Bone marrow (tissue), 2 donors: ENCODE measurements at places on chromosomes 16 and 17.

DNA sequence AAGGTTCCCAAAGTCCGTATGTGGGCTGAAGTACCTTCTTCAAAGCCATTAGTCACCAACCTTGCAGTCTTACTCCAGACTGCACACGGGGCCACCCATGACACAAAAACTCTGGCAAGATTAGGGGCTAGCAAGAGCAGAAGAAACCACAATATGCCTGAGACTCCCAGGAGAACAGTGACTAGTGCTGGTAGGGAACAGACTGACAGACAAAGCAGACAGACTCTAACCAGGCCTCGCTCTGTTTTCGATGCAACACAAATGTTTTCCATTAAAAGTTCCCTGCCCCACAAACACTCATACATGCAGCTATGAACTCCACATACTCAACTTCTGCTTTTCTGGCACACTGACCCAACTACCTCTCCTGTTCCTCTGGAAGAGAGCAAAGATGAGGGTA is 102.2 kb downstream of the HIC1 start:
- peak; percentile 65 for DNase-seq

DNA sequence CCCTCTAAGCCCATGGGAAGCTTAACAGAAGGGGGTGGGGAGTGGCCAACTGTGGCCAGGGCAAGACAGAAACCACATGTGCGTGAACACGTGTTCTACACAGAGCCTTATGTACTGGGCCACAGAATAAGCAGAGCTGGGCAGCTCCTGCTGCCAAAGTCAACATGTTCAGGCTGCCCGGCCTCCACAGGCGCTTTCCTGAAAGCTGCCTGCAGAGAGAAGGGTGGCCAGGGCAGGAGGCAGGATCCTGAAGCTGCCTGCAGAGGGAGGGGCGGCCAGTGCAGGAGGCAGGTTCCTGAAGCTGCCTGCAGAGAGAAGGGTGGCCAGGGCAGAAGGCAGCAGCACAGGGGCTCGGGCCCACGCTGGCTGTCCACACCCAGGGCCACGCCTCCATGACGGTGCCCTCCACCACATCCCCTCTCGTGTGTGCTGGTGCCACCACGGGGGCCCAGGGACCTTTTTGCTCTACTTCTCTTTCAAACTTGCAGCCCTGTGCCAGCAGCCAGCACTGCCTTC is 79.5 kb downstream of the ANKRD11 start:
- no peak for DNase-seq

DNA sequence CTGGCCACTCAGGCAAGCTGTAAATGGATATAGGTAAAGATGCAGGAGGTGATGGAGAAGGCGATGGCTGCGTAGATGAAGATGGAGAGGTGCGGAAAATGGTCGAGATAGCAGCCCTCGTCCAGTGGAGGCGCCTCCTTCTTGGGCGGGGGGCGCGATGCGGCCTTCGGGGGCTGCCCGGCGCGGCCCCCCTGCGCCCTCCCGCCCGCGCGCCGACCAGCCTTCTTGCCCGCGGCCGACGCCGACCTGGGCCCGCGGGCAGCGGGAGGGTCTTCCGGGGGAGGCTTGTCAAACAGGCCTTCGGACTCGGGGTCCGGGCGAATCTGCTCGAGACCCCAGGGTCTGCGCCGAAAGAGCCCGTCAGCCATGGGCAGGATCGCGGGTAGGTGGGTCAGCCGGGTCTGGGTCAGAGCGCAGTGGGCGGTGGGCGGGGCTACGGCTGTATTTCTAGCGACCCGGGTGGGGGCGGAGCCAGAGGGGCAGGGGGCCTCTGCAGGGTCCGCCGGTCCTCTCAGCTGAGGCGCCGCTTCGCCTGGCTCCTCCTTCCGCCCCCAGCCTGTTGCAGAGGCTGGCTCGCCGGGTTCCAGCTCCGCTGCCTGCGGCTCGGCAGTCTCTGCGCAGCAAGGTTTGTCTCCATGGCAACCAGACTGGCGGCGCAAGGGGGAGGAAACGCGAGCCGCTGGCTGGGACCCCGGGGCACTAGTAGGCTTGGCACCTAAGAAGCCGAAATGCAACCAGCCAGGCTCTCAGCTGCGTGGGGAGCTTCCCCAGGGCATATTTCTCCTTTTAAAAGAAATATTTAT is 14.4 kb downstream of the MIS12 start:
- DNase-seq = no peak

DNA sequence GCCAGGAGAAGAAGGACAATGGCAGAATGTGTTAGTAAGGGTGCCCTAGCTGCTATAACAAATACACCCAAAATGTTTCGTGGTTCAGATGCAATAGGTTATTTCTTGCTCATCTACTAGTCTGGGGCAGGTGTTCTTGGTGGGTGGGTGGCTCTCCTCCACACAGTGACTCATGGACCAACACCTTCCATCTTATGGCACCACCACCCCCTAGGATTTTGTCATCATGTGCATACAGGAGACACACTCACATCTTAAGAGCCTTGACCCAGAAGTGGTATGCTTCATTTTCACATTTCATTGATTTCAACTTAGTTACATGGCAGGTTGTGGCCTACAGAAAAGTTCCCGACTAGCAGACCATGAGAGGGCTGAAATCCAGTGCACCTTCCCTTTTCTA is 114.7 kb downstream of the AMFR start:
- DNase-seq = no peak

DNA sequence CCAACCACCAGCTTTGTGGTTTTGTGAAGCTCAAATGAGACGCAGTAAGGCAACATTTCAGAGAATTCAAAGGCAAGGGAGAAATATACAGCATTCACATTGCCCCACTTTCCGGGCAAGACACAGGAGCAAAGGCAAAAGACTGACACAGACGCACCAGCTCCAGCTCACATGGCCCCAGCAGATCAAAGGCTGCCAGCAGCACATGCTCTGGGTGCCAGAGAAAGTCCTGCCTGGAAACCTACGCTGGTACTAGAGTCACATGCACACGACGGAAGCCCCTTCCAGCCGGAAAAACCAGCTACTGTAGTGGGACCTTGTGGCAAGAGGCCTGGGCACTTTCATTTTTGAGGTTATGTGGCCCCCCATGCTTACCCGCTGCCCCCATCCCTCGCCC is 50.1 kb downstream of the GTF3C1 start:
- DNase-seq = no peak

DNA sequence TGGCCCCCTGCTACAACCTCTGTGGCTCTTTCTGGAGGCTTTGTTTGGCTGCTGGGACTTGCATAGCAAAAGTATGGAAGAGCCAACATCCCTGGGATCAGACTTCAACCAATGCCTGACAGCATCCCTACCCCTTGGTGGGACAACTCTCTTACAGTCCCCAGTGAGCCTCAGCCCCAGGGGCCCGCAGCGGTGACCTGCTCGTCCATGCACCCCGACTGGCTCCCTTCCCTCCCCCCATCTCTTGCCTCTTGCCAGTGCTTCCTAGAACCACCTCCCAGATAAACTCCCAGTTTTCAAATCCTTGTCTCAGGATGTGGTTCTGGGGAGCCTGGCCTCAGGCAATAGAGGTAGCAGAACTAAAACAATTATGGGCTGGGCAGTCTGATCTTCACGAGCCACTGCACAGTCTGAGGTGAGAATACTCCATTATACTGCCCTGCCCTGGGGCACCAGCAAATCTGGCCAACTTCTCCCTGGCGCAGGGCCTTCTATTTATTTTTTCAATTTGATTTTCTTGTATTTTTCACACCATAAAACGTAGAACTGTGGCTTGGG is 86.6 kb upstream of the BRD7 start:
- DNase-seq = no peak

GRCh38 chr16:28943281-28943680 is 7.5 kb upstream of the NFATC2IP start:
- no peak for DNase-seq

- DNase-seq = no peak
Measured at GRCh38 chr16:9122969-9123368, 31.5 kb downstream of the HAPSTR1 start.

DNA sequence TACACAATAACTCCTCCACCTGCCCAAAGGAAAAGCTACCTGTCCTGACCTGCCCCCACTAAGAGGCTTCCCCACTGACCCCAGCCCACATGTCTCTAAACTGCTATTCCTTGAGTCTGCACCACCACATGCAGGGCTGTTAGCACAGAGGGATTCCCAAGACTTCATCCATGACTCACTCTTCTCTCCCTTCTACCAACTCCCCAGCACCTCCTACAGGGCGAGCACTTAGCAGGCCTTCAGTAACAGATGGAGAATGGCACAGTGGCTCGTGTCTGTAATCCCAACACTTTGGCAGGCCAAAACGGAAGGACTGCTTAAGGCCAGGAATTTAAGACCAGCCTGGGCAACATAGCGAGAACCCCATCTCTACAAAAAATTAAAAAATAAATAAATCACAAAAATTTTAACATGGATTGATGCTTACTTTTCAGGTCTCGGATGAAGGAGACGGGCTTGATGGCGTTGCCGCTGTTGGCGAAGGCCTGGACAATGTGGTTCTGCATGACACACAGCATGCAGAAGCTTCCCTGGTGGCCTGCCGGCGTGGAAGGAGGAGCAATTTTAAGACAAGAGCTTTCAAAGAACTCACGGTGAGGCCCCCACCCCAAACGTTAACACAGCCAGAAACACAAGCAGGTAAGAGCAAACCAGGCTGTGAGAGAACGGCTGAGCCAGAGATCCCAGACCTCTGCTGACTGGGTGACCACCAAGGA is 12.0 kb downstream of the USP36 start:
- DNase-seq = no peak

DNA sequence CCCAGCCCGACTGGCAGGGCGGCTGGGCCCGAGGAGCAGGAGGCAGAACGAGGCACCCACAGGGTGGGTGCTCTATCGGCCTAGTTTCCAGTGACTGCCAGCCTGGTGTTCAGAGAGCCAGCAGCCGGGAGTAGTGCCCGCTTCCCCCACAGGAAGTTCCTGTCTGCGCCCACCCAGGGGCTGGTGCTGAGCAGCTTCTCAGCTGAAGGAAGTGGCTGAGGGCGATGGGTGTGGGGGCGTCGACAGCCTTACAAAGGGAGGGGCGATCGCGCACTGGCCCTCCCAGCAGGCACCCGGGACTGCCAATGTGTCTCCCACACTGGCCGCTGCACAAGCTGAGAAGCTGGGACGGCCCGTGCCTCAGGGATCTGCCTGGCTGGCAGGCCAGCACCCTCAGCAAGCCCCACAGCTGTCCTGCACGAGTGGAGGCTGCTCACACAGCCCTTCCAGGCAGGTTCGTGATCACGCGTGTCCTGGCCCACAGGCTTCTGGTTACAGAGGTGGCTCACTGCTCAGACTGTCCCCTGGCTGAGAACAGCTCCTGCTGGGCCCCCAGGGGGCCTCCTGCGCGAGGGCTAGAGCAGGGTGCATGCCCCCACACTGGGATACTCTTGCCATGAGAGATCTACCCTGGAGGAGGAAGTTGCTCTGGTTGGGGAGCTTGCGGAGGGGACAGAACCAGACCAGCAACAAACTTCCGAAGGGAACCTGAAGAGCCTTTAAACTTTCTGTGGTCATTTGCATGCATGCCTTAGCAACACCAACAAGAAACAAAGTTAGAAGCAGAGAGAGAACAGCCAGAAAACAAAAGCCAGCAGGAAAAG is 2.5 kb downstream of the RNF166 start:
- peak; percentile 31 for DNase-seq

DNA sequence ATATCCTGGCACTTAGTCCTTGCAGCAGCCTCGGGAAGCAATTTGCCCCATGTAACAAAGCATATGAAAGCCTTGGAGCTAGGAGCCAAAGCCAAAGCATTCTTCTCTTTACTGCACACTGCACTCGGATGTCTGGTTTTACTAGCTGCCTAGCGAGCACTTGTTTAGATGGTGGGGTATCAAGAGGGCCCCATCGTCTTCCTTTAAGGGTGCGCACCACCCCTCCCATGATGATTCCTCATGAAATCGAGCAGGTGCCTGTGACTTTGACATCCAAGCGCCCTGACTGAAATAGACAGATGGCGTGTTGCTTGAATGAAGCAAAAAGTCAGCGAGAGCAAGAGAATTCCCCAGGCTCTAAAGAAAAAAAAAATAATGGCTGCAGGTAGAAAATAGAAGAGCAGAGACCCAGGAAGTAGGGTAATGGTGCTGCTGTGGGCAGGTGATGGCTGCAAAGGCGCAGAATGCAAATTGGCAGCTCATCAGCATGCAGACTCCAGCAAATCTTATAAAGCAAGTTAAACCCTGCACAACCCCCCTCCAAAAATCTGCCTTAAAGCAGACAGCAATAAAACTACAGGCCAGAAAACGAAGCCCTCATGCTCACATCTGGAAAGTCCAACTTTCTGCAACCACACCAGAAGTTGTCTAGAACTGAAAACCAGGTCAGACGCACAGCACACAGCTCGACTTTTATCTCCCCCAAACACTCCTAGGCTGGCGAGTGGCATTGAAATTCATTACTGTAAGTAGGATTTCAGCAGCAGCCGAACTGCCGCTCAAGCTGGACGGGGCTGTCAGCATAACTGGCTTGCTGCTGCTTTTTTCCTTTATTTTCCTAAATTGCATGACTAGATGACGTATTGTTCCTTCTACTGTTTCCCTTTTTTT is 384.3 kb downstream of the RBFOX1 start:
- DNase-seq = no peak
